ENCODE measurements at places on chromosomes 5 and 9. TPM values are rescaled to one million over a fixed set of nuclear protein-coding genes. Genes with fewer than 3 reads are reported as not detected.

TPPP gene
- total RNA-seq, result 0.53 TPM

PGM5 gene
- not detected for total RNA-seq

SAPCD2 gene
- 6.6 TPM for total RNA-seq

TAF11L5 gene
- total RNA-seq, result not detected

SMIM23 gene
- not detected for total RNA-seq

GDF9 gene
- 0.73 TPM for total RNA-seq

FGD3 gene
- total RNA-seq, result 47.7 TPM

TMEM174 gene
- not detected for total RNA-seq

BNC2 gene
- not detected for total RNA-seq

ADAMTSL2 gene
- total RNA-seq, result 0.05 TPM

EQTN gene
- not detected for total RNA-seq

FAM221B gene
- not detected for total RNA-seq

DNA sequence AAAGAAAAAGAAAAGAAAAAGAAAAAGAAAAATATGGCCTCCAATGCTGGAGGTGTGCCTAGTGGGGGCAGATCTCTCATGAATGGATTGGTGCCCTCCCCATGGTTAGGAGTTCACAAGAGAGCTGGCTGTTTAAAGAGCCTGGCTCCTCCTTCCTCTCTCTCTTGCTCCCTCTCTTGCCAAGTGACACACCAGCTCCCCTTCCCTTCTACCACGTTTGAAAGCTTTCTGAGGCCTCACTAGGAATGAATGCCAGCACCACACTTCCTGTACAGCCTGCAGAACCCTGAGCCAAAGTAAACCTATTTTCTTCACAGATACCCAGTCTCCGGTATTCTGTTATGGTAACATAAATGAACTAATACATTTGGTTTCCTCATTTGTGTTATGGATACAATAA, 14.4 kb upstream of the GALNT10 start:
- DNase-seq, result no peak
- H3K27me3 ChIP-seq, result peaks cover 3% of the 10 kb centered on the region
- H3K4me1 ChIP-seq, result no peaks in the 10 kb centered on the region
- H3K4me3 ChIP-seq, result no peak overlapping the region

GRCh38 chr9:98429613-98430012, 174.2 kb upstream of the TBC1D2 start:
- H3K4me3 ChIP-seq, result no peak overlapping the region
- no peak for DNase-seq
- no peak overlapping the region for H3K27ac ChIP-seq
- no peaks in the 10 kb centered on the region for H3K4me1 ChIP-seq
- no peaks in the 10 kb centered on the region for H3K36me3 ChIP-seq

- no peak overlapping the region for H3K27ac ChIP-seq
- no peak for DNase-seq
- no peaks in the 10 kb centered on the region for H3K27me3 ChIP-seq
- H3K36me3 ChIP-seq, result no peaks in the 10 kb centered on the region
Observed at GRCh38 chr5:149636191-149636860, 55.0 kb downstream of the ARHGEF37 start.

GRCh38 chr5:171351536-171352073, 36.0 kb upstream of the NPM1 start:
- H3K36me3 ChIP-seq, result no peaks in the 10 kb centered on the region
- peaks cover 5% of the 10 kb centered on the region for H3K27me3 ChIP-seq
- no peak for DNase-seq

- DNase-seq, result no peak
- H3K4me3 ChIP-seq, result no peak overlapping the region
- H3K36me3 ChIP-seq, result no peaks in the 10 kb centered on the region
- no peak overlapping the region for H3K27ac ChIP-seq
- H3K27me3 ChIP-seq, result peaks cover 51% of the 10 kb centered on the region
Observed at GRCh38 chr9:34576597-34577399, 12.7 kb downstream of the CNTFR start.

GRCh38 chr9:89388868-89389177, 70.5 kb downstream of the SECISBP2 start:
- DNase-seq, result no peak
- no peak overlapping the region for H3K27ac ChIP-seq
- H3K27me3 ChIP-seq, result no peaks in the 10 kb centered on the region
- no peaks in the 10 kb centered on the region for H3K4me1 ChIP-seq
- no peak overlapping the region for H3K4me3 ChIP-seq

- no peak for DNase-seq
- H3K4me1 ChIP-seq, result peaks cover 18% of the 10 kb centered on the region
Observed at GRCh38 chr9:7121664-7122063, 363.9 kb downstream of the KDM4C start.

- DNase-seq, result no peak
- H3K27me3 ChIP-seq, result no peaks in the 10 kb centered on the region
- H3K27ac ChIP-seq, result no peak overlapping the region
- H3K36me3 ChIP-seq, result no peaks in the 10 kb centered on the region
Observed at GRCh38 chr9:74415995-74416394, 81.1 kb upstream of the RORB start.

- no peak overlapping the region for H3K4me3 ChIP-seq
- peaks cover 7% of the 10 kb centered on the region for H3K27me3 ChIP-seq
- H3K36me3 ChIP-seq, result no peaks in the 10 kb centered on the region
- H3K4me1 ChIP-seq, result no peaks in the 10 kb centered on the region
- DNase-seq, result no peak
- no peak overlapping the region for H3K27ac ChIP-seq
Observed at GRCh38 chr5:168147568-168148360, 143.7 kb upstream of the WWC1 start.

GRCh38 chr9:36189976-36190375, 745 bp upstream of the CLTA start:
- H3K27me3 ChIP-seq, result no peaks in the 10 kb centered on the region
- peaks cover 19% of the 10 kb centered on the region for H3K36me3 ChIP-seq
- no peak overlapping the region for H3K27ac ChIP-seq
- DNase-seq, result no peak
- H3K4me1 ChIP-seq, result peaks cover 40% of the 10 kb centered on the region

- H3K4me3 ChIP-seq, result no peak overlapping the region
- no peak for DNase-seq
- no peaks in the 10 kb centered on the region for H3K27me3 ChIP-seq
- H3K27ac ChIP-seq, result no peak overlapping the region
- peaks cover 27% of the 10 kb centered on the region for H3K36me3 ChIP-seq
- H3K4me1 ChIP-seq, result peaks cover 25% of the 10 kb centered on the region
Observed at GRCh38 chr5:41815261-41815660, 55.0 kb downstream of the OXCT1 start.

DNA sequence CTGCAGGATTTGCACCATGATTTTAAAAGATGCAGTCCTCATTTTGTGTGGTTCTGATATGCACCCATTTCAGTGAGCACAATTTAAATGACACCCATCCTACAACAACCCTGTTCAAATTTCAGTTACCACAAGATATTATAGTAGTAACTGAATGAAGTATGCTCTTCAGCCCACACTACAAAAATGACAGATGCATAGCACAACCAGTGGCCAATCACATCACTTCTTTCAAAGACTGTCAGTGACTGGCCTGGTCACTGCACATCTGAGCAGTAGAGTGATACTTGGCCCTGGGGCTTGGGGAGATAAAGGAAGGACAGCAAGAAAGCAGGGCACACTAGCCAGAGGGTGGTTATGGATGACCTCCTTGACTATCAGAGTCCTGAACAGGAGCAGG, 19.8 kb upstream of the IFNK start:
- peaks cover 14% of the 10 kb centered on the region for H3K4me1 ChIP-seq
- H3K27me3 ChIP-seq, result peaks cover 11% of the 10 kb centered on the region
- H3K36me3 ChIP-seq, result peaks cover 2% of the 10 kb centered on the region
- H3K4me3 ChIP-seq, result no peak overlapping the region

DNA sequence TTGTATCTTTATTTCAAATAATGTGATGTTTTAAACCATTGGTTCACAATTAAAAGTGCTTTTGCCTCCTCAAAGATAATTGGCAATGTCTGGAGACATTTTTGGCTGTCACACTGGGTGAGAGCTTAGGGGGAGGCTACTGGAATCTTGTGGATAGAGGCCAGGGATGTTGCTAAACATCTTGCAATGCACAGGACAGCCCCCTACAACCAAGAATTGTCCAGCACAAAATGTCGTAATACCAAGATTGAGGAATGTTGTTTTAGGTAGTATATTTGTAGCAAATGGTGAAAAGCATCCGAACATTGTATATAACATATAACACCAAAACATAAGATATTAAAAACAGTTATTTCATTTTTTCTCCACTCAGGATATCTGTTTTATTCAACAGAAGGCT, 99.8 kb downstream of the SLC44A1 start:
- H3K4me3 ChIP-seq, result no peak overlapping the region
- no peaks in the 10 kb centered on the region for H3K36me3 ChIP-seq
- no peak overlapping the region for H3K27ac ChIP-seq

GRCh38 chr5:39526914-39527477, 102.2 kb upstream of the DAB2 start:
- no peaks in the 10 kb centered on the region for H3K4me1 ChIP-seq
- no peak for DNase-seq
- no peak overlapping the region for H3K27ac ChIP-seq
- peaks cover 19% of the 10 kb centered on the region for H3K27me3 ChIP-seq
- H3K4me3 ChIP-seq, result no peak overlapping the region
- no peaks in the 10 kb centered on the region for H3K36me3 ChIP-seq

DNA sequence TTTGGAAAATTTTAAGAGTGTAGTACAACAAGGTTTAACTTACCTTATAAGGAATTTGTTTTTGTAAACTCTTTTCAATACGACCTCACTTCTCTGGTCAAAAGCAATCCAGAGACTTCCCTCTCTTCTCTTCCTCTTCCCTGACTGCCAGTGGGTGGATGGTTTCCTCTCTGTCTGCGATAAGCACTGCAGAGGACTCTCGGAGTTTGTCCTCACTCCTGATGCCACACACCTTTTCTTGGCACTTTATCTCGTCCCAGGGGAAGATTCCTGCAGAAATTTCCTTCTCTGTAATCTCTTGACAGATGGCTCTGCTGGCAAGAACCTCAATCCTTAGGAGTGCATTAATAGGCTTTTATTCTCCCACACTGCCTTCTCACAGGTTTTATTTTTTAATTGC, 641.6 kb downstream of the NR2F1-AS1 start:
- no peaks in the 10 kb centered on the region for H3K27me3 ChIP-seq
- no peak overlapping the region for H3K27ac ChIP-seq
- H3K36me3 ChIP-seq, result no peaks in the 10 kb centered on the region
- H3K4me1 ChIP-seq, result no peaks in the 10 kb centered on the region

DNA sequence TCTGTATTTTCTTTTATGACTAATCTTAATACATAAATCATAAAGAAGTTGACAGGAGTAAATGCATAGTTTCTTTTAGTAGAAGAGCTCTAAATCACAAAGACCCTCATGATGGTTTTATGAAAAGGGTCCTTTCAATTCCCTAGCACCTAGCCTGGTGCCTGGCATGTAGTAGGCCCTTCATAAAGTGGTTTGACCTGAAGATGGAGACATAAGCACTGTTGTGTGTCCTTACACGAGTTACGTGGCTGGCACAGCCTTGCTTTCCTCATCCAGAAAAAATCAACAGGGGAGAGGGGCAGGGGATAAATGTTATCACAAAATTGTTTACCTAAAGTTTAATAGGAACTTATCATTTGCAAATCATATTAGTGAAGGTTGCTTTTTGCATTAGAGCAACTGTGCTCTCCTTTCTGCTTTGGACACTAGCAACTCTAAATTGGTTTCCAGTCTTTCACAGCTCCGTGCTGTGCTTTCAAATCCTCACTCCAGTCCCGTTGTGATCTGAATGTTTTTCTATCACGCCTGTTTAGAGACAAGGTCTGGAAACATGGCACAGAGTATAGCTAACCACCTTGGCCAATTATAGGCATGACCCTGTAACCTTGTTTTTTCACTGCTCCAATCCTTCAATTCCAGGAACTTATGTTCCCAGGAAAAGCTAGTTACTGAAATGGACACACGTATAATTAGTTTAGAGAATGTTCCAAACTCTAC, 55.7 kb downstream of the ARL15 start:
- DNase-seq, result no peak
- no peak overlapping the region for H3K4me3 ChIP-seq
- H3K4me1 ChIP-seq, result peaks cover 30% of the 10 kb centered on the region
- no peak overlapping the region for H3K27ac ChIP-seq

DNA sequence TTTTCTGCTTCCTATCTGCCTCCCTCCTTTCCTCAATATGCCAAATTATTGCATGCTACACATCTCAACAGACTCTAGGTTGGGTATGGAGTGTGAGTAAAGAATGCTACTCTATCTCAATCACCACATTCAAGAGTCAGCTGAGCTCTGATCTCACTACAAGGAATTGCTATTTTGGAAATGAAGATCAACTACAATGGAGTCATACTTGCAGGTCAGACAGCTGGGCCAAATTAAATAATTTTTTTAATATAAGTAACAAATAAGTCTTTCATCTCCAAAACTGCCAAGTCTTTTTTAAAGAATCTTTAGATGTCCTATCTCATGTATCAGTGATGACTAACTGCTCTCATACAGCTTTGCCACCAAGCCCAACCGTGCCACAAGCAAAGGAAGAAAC, 64.0 kb downstream of the DEPDC1B start:
- H3K4me1 ChIP-seq, result no peaks in the 10 kb centered on the region
- H3K27ac ChIP-seq, result no peak overlapping the region
- H3K27me3 ChIP-seq, result no peaks in the 10 kb centered on the region

GRCh38 chr5:136906545-136906944, 541.2 kb upstream of the TRPC7 start:
- H3K4me3 ChIP-seq, result no peak overlapping the region
- H3K27ac ChIP-seq, result no peak overlapping the region
- no peaks in the 10 kb centered on the region for H3K36me3 ChIP-seq
- no peak for DNase-seq
- H3K27me3 ChIP-seq, result no peaks in the 10 kb centered on the region

GRCh38 chr5:56565644-56566043, 249.7 kb upstream of the MAP3K1 start:
- no peak overlapping the region for H3K27ac ChIP-seq
- H3K4me1 ChIP-seq, result peaks cover 10% of the 10 kb centered on the region
- H3K4me3 ChIP-seq, result no peak overlapping the region
- no peaks in the 10 kb centered on the region for H3K36me3 ChIP-seq
- no peaks in the 10 kb centered on the region for H3K27me3 ChIP-seq

- peak overlapping the region; percentile 78 for H3K4me3 ChIP-seq
- peak; percentile 16 for DNase-seq
- peaks cover 2% of the 10 kb centered on the region for H3K36me3 ChIP-seq
- H3K27ac ChIP-seq, result no peak overlapping the region
- H3K4me1 ChIP-seq, result peaks cover 20% of the 10 kb centered on the region
Observed at GRCh38 chr9:137130176-137130755, 8.7 kb upstream of the GRIN1 start.

- H3K27me3 ChIP-seq, result no peaks in the 10 kb centered on the region
- H3K4me1 ChIP-seq, result peaks cover 16% of the 10 kb centered on the region
- no peaks in the 10 kb centered on the region for H3K36me3 ChIP-seq
- no peak overlapping the region for H3K27ac ChIP-seq
- no peak overlapping the region for H3K4me3 ChIP-seq
- DNase-seq, result no peak
Observed at GRCh38 chr9:72554221-72554641, 32.8 kb downstream of the TMC1 start.
